ENCODE measurements at places on chromosomes 5 and 9. TPM values are rescaled to one million over a fixed set of nuclear protein-coding genes. Genes with fewer than 3 reads are reported as not detected.

The MYO10 gene
- 37.0 TPM for polyA plus RNA-seq

The ARSI gene
- polyA plus RNA-seq, result 11.3 TPM

The KCTD16 gene
- polyA plus RNA-seq, result 0.38 TPM

The ANAPC2 gene
- 12.1 TPM for polyA plus RNA-seq

The MCIDAS gene
- not detected for polyA plus RNA-seq

The PTPA gene
- 159 TPM for polyA plus RNA-seq

The FCN2 gene
- polyA plus RNA-seq, result not detected

The FREM1 gene
- polyA plus RNA-seq, result not detected

The ADGRV1 gene
- polyA plus RNA-seq, result not detected

The SLC6A19 gene
- polyA plus RNA-seq, result not detected

The ALDH1A1 gene
- 7.0 TPM for polyA plus RNA-seq

The HNRNPAB gene
- polyA plus RNA-seq, result 90.9 TPM

The GABRB2 gene
- polyA plus RNA-seq, result not detected

The C9orf57 gene
- polyA plus RNA-seq, result not detected

The SCGB3A2 gene
- polyA plus RNA-seq, result not detected

The GFPT2 gene
- polyA plus RNA-seq, result 13.9 TPM
